Activated naive CD8-positive, alpha-beta T cell treated with anti-CD3 and anti-CD28 coated beads, Interleukin-2, amount 50 U/mL, for 24 hours (primary cell): ENCODE measurements at places on chromosomes 16 and 17.

DNA sequence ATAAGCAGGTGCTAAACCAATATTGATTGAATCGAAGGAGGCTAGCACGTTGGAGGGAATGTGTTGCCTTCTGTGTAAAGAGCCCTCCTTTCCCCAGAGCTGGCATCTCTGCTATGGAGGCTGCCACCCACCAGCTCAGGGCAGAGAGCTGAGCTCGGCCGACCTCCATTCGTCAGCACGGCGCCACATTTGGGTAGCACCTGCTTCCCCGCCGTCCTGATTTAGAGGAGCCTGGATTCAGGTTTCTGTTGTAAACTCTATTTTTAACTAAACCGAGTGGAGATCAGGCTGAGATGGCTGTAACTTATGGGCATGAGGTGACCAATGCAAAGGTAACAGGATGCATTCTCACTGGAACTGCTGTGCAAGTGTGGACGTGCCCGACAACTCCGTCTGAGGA is 172.5 kb downstream of the CCDC182 start:
- H3K27ac ChIP-seq: no peak overlapping the region
- no peak overlapping the region for H3K4me3 ChIP-seq
- DNase-seq: no peak
- no peaks in the 10 kb centered on the region for H3K4me1 ChIP-seq

GRCh38 chr17:80072410-80072809 is 29.0 kb upstream of the GAA start:
- H3K4me3 ChIP-seq: no peak overlapping the region
- no peaks in the 10 kb centered on the region for H3K27me3 ChIP-seq
- H3K27ac ChIP-seq: no peak overlapping the region

GRCh38 chr16:51556694-51557340 is 405.7 kb upstream of the SALL1 start:
- no peaks in the 10 kb centered on the region for H3K4me1 ChIP-seq
- H3K36me3 ChIP-seq: no peaks in the 10 kb centered on the region
- H3K27me3 ChIP-seq: no peaks in the 10 kb centered on the region
- no peak for DNase-seq
- H3K27ac ChIP-seq: no peak overlapping the region

DNA sequence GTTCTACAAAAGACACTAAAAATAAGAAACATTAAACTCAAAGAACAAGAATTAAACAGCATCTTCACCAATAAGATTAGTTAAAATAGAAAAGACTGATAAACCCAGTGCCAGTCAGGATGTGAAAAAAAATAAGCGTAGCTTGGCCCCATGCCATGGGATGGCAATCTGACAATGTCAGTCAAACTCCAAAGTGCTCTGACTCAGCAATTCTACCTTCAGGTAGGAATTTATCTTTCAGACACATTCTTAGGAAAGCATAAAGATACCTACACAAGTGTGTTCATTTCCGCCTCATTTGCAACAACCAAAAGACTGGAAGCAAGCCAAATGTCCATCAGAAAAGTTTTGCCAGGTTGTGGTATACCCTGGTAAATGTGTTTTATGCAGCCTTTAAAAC is 9.1 kb upstream of the MPO start:
- H3K4me1 ChIP-seq: peaks cover 2% of the 10 kb centered on the region
- H3K36me3 ChIP-seq: no peaks in the 10 kb centered on the region
- peaks cover 18% of the 10 kb centered on the region for H3K27me3 ChIP-seq
- no peak overlapping the region for H3K27ac ChIP-seq
- DNase-seq: no peak
- H3K4me3 ChIP-seq: no peak overlapping the region

GRCh38 chr17:16250635-16251034 is 33.6 kb downstream of the PIGL start:
- H3K27me3 ChIP-seq: no peaks in the 10 kb centered on the region
- peaks cover 30% of the 10 kb centered on the region for H3K36me3 ChIP-seq
- DNase-seq: no peak
- no peak overlapping the region for H3K4me3 ChIP-seq
- H3K4me1 ChIP-seq: peaks cover 20% of the 10 kb centered on the region

DNA sequence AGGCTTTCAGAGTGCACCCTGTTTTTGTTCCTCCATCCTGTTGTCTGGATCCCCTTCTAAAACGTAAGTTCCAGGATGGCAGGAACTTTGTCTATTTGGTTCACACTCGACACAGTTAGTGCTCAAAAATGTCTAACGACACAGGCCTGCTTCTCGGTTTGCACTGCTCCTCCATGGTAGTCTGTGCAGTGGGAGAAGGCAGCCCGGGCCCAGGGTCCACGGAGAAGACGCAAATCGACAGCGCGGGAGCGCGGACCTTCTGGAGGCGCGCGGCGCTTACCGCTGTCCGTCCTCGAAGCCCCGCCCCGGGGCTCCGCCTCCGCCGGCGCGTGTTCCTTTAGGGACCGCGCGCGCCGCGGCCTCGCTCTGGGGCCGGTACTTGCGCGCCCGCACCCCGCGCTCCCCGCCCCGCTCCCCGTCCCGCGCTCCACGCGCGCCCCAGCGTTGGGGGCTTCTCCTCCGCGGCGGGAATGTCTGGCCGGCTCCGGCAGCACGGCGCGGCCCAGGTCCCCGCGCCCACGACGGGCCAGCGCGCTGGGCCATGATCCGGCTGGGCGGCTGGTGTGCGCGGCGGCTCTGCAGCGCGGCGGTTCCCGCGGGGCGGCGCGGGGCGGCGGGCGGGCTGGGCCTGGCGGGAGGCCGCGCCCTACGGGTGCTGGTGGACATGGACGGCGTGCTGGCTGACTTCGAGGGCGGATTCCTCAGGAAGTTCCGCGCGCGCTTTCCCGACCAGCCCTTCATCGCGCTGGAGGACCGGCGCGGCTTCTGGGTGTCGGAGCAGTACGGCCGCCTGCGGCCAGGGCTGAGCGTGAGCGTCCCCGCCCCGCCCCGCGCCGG is at the start of gene NT5M:
TSS of gene NT5M (plus strand) at position 364 of the 837 bp plus-strand sequence. CDS start at position 542, 178 bp downstream.
- no peaks in the 10 kb centered on the region for H3K36me3 ChIP-seq
- H3K4me1 ChIP-seq: peaks cover 31% of the 10 kb centered on the region
- peaks cover 5% of the 10 kb centered on the region for H3K27me3 ChIP-seq
- H3K4me3 ChIP-seq: peak within 1 kb of the TSS; percentile 88
- peak within 1 kb of the TSS; percentile 88 for H3K27ac ChIP-seq
- DNase-seq: peak; percentile 81

GRCh38 chr17:28598389-28598788 is 436 bp downstream of the SPAG5 start:
- no peaks in the 10 kb centered on the region for H3K27me3 ChIP-seq
- H3K36me3 ChIP-seq: peaks cover 19% of the 10 kb centered on the region
- DNase-seq: no peak
- peak overlapping the region; percentile 91 for H3K4me3 ChIP-seq

DNA sequence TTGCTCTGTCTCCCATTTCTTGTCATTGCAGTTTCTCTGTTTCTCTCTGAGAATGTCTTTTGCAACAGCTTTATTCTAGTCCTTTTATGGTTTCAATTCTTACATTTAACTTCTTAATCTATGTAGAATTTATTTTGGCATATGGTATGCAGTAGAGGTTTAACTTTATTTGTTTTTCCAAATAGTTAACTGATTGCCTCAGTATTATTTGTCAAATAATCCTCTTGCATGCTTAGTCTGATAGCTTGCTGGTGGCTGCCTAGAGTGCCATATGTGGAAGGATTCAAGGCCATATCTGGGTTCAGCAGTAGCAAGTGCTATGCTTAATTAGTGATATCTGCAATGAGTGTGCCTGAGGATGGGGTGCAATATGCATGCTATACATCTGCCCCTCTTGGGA is 6.9 kb downstream of the SNTB2 start:
- peaks cover 23% of the 10 kb centered on the region for H3K4me1 ChIP-seq
- no peak overlapping the region for H3K27ac ChIP-seq
- no peak for DNase-seq
- peaks cover 1% of the 10 kb centered on the region for H3K36me3 ChIP-seq

DNA sequence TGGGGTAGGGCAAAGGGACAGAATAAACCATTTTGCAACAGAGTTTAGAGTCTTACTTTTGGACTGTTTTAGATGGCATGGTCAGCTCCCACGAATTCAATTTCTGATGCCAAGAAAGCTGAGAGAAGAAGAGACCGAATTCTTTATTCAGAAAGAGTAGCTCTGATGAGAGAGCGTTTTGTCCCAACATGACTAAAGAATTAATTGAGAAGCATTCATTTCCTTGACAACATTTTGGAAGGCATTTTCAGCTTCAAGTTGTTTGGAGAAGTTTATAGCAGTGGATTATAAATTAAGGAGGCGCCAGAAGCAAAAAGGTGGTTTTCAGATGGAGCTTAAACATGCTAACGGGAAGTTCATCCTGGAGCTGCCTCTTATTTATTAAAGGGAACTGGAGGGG is 12.2 kb downstream of the GAN start:
- no peaks in the 10 kb centered on the region for H3K4me1 ChIP-seq
- peaks cover 5% of the 10 kb centered on the region for H3K36me3 ChIP-seq
- no peaks in the 10 kb centered on the region for H3K27me3 ChIP-seq
- no peak overlapping the region for H3K27ac ChIP-seq
- DNase-seq: no peak

DNA sequence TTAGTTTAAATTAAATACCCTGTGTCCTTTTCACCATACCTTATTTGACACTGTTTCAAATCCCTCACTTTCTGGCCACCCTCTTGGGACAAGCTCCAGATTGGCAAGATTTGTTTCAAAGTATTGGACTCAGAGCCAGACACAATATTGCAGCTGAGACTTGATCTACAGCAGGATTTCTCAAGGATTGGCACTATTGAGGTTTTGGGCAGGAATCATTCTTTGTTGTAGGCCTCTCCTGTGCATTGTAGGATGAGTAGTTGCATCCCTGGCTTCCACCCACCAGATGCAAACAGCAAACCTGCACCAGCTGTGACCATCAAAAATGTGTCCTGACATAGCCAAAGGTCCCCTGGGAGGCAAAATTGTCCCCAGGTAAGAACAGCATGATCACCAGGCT is 181.2 kb downstream of the CHD9NB start:
- no peaks in the 10 kb centered on the region for H3K4me1 ChIP-seq
- H3K27ac ChIP-seq: no peak overlapping the region
- no peak for DNase-seq
- no peaks in the 10 kb centered on the region for H3K36me3 ChIP-seq

- H3K4me1 ChIP-seq: peaks cover 35% of the 10 kb centered on the region
- no peak overlapping the region for H3K4me3 ChIP-seq
- no peak for DNase-seq
- no peaks in the 10 kb centered on the region for H3K27me3 ChIP-seq
- peaks cover 52% of the 10 kb centered on the region for H3K36me3 ChIP-seq
These were observed 25.6 kb downstream of the IGSF6 start for GRCh38 chr16:21626659-21627277.

GRCh38 chr17:2347805-2348685 is 10.7 kb downstream of the SGSM2 start:
- DNase-seq: no peak
- H3K27me3 ChIP-seq: no peaks in the 10 kb centered on the region
- H3K4me1 ChIP-seq: peaks cover 10% of the 10 kb centered on the region
- H3K36me3 ChIP-seq: peaks cover 3% of the 10 kb centered on the region
- no peak overlapping the region for H3K4me3 ChIP-seq
- H3K27ac ChIP-seq: no peak overlapping the region

- no peak overlapping the region for H3K4me3 ChIP-seq
- no peak overlapping the region for H3K27ac ChIP-seq
- DNase-seq: no peak
- H3K27me3 ChIP-seq: no peaks in the 10 kb centered on the region
- H3K36me3 ChIP-seq: no peaks in the 10 kb centered on the region
These were observed 26.8 kb downstream of the C17orf67 start for GRCh38 chr17:56806949-56807348.

DNA sequence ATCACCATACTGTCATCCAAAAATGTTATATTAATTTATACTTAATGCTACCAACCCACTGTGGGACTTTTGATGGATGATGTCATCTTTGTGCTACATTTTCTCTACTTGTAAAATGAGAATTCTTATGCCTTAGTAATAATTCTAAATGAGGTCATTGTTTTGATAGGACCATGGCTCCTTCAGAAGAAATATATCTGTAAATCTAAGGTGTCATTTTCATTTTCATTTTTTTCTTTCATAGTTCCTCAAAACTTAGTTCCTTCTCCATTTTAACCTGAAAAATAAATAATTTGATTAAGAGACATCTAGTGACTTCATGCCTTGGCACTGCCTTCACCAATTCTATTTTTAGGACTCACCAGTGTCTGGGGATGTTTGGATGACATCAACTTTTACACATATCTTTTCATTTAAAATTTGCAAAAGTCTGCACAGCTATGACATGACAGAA is 48.7 kb downstream of the GPRC5B start:
- no peaks in the 10 kb centered on the region for H3K27me3 ChIP-seq
- DNase-seq: no peak
- no peak overlapping the region for H3K27ac ChIP-seq
- H3K36me3 ChIP-seq: no peaks in the 10 kb centered on the region
- H3K4me3 ChIP-seq: no peak overlapping the region

GRCh38 chr16:52070341-52071057 is 476.4 kb downstream of the TOX3 start:
- no peaks in the 10 kb centered on the region for H3K36me3 ChIP-seq
- H3K4me1 ChIP-seq: no peaks in the 10 kb centered on the region
- peaks cover 3% of the 10 kb centered on the region for H3K27me3 ChIP-seq
- no peak for DNase-seq

DNA sequence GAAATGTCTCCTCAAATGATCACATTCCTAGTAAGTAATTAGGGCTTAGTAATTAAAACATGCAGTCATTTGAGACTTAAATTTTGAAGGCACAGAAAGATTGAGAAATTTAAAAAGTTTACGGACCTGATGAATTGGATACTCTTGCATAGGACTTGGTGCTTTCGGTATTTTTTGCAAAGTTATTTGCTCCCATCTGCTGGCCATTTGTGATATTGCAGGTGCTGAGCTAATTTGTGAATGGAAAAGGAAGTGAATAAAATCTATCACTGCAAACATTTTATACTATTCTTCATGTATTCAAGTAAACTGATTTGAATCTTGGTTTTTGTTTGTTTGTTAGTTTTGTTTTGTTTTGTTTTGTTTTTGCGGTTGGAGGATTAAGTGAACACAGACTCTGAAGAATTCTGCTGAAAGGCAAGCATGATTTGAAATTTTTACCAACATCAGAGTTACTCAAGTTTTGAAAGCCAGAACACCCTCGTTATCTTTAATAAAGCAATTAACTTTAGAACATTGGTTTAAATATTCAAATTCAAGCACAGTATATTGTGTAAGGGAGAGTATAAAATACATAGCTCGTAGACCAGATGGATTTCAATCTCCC is 689.5 kb upstream of the RBFOX1 start:
- peaks cover 11% of the 10 kb centered on the region for H3K27me3 ChIP-seq
- DNase-seq: peak; percentile 48
- no peaks in the 10 kb centered on the region for H3K36me3 ChIP-seq
- no peak overlapping the region for H3K4me3 ChIP-seq
- peaks cover 2% of the 10 kb centered on the region for H3K4me1 ChIP-seq

- peaks cover 5% of the 10 kb centered on the region for H3K27me3 ChIP-seq
- H3K36me3 ChIP-seq: no peaks in the 10 kb centered on the region
- DNase-seq: no peak
- H3K27ac ChIP-seq: no peak overlapping the region
These were observed 65.8 kb downstream of the WSCD1 start for GRCh38 chr17:6135996-6136395.

- no peak overlapping the region for H3K4me3 ChIP-seq
- no peak for DNase-seq
- no peaks in the 10 kb centered on the region for H3K27me3 ChIP-seq
- H3K27ac ChIP-seq: peak overlapping the region; percentile 19
These were observed 5.3 kb downstream of the FAM234A start for GRCh38 chr16:239948-240277.

GRCh38 chr17:66177048-66177447 is 14.9 kb downstream of the CEP112 start:
- DNase-seq: no peak
- no peak overlapping the region for H3K4me3 ChIP-seq
- H3K4me1 ChIP-seq: no peaks in the 10 kb centered on the region
- no peak overlapping the region for H3K27ac ChIP-seq

GRCh38 chr17:8333281-8333680 is 6.4 kb upstream of the ODF4 start:
- peaks cover 13% of the 10 kb centered on the region for H3K27me3 ChIP-seq
- peaks cover 7% of the 10 kb centered on the region for H3K4me1 ChIP-seq
- H3K4me3 ChIP-seq: no peak overlapping the region
- DNase-seq: no peak
- no peaks in the 10 kb centered on the region for H3K36me3 ChIP-seq
- H3K27ac ChIP-seq: no peak overlapping the region
